ENCODE measurements at places on chromosomes 4 and X.

- no peak for DNase-seq
These were observed 330.3 kb downstream of the TRAM1L1 start for GRCh38 chr4:116755051-116755450.

DNA sequence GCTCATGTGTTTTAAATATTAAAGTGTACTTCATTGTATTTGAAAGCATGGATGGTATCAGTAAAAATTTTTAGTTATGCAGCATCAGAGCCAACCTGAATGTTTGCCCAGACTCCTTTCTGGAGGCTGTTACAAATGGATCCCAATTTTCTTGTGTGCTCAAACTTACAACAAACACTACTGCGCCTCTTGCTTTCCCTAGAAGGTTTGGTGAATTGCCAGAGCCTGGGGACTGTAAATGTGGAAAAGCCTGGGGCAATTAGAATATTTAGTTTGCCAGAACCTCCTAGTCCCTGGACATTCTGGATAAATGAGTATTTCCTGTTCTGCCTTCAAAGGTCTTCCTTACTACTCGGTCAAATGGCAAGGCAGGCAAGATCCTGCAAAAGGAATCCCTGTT is 4.8 kb downstream of the CAPN6 start:
- DNase-seq, result no peak

DNA sequence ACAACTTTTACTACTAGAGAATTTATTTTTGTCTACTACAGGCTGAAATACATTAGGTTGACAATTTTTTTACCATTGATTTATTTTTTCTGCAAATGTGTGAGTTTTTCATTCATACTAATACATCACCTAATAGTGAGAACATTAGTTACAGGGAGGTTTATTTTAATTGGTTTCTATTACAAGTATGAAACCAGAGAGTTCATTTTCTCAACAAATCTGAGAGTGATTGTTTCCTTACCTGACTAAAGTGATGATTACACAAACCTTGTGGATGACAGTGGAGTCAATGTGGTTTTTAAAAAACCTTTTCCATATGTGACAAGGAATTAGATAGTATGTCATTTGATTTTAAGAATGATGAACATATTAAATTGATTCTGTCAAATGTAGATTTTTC is 227.4 kb downstream of the PALLD start:
- no peak for DNase-seq

GRCh38 chr4:112234952-112235609 is 3.5 kb downstream of the AP1AR start:
- DNase-seq, result peak; percentile 64

- no peak for DNase-seq
These were observed 3.2 kb upstream of the VGLL1 start for GRCh38 chrX:136528645-136529315.

- DNase-seq, result no peak
These were observed 29.3 kb downstream of the RGS12 start for GRCh38 chr4:3322059-3322550.

GRCh38 chr4:1558205-1558604 is 125.9 kb downstream of the FAM53A start:
- no peak for DNase-seq

- DNase-seq, result no peak
These were observed 212.9 kb downstream of the LDB2 start for GRCh38 chr4:16685536-16685935.

- no peak for DNase-seq
These were observed 5.1 kb downstream of the PIGG start for GRCh38 chr4:504076-504475.

GRCh38 chr4:11073621-11074051 is 355.1 kb downstream of the HS3ST1 start:
- DNase-seq, result peak; percentile 56

GRCh38 chr4:112185334-112185733 is 40.1 kb downstream of the FAM241A start:
- no peak for DNase-seq

GRCh38 chrX:42128587-42128986 is 205.2 kb upstream of the CASK start:
- no peak for DNase-seq

GRCh38 chrX:3549411-3549911 is 164.0 kb downstream of the PRKX start:
- no peak for DNase-seq

- no peak for DNase-seq
These were observed 155.3 kb downstream of the FHIP1A start for GRCh38 chr4:151564321-151564720.

- DNase-seq, result no peak
These were observed 322.2 kb upstream of the POU3F4 start for GRCh38 chrX:83185887-83186286.

- no peak for DNase-seq
These were observed 323.9 kb upstream of the PRPS2 start for GRCh38 chrX:12467321-12467720.

DNA sequence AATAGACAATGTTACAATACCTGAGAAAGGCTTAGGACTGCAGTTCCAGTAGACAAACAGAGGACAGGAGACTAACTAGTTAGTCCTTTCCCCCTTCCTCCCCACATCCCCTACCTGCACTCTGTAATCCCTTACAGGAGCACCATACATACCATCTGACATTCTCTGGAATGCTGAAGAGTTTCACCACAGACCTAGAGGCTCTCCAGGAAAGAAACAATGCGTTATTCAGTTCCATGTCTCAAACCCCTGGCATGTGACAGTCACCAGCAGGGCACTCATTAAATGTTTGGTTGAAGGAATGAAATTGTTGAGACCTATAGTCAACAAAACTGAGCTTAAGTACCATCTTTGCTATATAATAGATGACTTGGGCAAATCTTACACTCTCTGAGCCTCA is 100.2 kb upstream of the USP38 start:
- peak; percentile 34 for DNase-seq

DNA sequence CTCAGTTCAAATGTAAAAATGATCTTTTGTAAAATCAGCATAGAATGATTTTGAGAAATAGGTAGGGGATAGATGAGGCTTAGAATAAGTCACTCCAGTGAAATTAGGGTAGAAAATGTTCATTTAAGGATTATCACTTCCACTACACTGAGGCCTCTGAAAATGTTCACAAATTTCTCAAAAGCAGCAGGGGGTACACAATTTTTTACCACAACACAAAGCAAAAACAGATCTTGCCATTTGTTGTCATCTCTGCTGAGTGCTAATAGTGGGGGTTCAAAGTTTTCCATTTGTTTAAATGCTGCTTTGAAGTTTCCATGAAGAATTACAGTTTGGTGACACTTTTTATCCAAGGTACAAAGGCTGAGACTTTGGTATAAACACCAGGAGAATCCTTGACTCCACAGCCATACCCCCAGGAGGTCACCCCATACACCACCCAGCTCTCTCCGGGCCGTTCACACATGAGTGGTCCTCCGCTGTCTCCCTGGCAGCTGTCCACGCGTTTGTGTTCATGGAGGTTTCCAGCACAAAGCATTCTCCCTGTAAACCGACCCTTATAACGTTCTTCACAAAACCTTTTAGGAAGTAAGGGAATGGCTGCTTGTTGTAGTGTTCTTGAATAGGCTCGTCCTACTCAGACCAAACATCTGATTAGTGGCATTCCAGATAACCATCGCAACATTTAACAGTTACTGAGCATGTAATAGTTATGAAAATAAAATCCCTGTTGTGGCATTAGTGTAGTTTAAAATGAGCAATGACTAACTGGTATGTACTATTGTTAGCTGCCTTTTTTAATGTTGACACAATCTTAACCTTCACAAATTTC is 71.0 kb downstream of the PRSS12 start:
- no peak for DNase-seq

- no peak for DNase-seq
These were observed 147.1 kb downstream of the NAA11 start for GRCh38 chr4:79178760-79179159.

Data from retinal pigment epithelial cell (primary cell).